ENCODE measurements at places on chromosomes 1 and 21.

DNA sequence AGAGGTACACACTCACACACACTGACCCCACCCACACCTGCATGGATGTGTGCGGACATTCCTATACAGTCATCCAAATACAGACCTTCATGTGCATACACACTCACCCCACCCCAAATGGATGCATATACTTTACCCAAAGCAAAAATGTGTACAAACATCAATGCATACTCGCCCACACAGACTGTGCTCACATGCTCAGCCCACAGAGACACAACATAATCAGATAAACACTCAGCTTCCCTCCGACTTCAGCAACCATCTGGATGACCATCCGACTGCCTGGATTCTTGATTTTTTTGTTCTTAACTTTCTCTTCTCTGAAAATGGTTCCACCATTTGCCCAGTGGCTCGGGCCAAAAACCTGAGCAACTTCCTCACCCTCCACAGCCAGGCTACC lies 24.4 kb upstream of the GJB5 start:
- DNase-seq, result no peak

DNA sequence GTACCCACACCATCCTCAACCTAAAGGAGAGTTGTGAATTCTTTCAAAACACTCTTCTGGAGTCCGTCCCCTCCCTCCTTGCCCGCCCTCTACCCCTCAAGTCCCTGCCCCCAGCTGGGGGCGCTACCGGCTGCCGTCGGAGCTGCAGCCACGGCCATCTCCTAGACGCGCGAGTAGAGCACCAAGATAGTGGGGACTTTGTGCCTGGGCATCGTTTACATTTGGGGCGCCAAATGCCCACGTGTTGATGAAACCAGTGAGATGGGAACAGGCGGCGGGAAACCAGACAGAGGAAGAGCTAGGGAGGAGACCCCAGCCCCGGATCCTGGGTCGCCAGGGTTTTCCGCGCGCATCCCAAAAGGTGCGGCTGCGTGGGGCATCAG lies 638 bp upstream of the OLIG2 start:
- no peak for DNase-seq

DNA sequence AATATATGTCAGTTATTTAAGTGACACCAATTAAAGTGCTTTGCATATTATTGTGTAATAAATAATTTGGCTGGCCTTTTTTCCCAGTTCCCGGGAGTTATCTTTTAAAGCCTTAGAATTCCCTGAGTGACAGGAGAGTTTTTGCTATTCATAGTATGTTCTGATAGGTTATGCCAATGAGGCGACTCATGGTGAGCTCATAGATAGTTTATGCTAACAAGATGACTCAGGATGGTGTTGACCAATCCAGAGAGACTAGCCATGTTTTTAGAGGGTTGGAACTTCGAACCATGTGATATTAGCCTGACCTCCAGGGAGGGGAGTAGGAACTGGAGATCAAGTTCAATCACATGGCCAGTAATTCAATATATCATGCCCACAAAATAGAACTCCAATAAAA lies 310.8 kb downstream of the USP25 start:
- no peak for DNase-seq

- no peak for DNase-seq
Observed at GRCh38 chr1:58621391-58621790, 44.3 kb upstream of the TACSTD2 start.

- no peak for DNase-seq
Observed at GRCh38 chr1:60091195-60091715, 17.7 kb upstream of the C1orf87 start.
